Activated T-cell treated with anti-CD3 and anti-CD28 coated beads, Interleukin-2, amount 50 U/mL, for 1 hour (primary cell): ENCODE measurements at places on chromosomes 7 and 10.

- DNase-seq = no peak
Observed at GRCh38 chr7:138842111-138842510, 44.1 kb upstream of the ATP6V0A4 start.

DNA sequence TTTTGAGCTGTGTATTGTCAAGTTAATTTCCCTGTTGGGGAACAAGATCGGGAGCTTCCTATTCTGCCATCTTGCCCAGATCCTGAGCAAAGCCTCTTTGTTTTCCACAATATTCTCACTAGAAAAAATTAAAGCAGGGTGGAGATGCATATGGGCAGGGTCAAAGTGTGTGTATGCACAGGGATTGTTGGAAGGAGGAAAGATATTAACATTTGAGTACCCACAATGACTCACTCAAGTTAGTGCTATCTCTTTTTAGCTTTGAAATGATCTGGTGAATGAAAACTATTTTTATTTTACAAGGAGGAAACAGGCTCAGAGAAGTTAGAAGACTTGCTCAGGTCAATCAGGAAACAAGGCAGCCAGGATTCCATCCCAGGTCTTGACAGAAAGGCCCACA lies 6.7 kb upstream of the BTBD16 start:
- no peak for DNase-seq

GRCh38 chr7:91608606-91609005 lies 271.9 kb downstream of the MTERF1 start:
- DNase-seq = no peak

GRCh38 chr10:70381471-70382421 lies 679 bp downstream of the LRRC20 start:
- no peak for DNase-seq

DNA sequence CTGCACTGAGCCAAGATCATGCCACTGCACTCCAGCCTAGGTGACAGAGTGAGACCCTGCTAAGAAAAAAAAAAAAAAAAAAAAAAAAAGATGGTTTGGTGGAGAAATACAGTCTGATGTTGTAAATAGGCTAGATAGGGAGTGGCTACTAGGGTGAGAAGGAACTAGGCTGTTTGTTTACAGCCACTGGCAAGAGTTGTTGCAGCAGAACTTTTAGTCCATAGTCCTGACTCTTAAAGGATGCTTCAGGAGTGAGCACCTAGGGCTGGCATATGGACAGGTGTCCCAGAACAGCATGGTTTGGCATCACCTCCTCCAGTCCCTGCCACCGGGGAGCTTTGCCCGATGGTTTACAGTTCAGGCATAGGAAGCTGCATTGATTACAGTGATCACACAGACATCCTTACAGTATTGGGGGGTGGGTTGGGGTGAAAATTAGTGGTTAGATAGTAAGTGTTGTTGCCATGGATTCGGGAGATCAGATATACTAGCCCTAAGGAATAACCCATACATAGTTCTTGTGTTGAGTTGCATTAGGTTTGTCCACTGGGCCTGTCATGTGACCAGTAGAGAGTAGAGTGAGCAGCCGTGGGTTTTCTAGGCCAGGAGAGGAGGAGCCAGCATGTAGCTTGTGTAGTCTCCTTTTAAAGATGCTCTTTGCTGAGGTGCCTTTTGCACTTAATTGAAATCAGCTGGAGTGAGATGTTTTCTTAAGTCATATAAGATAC lies 35.9 kb downstream of the ZRANB1 start:
- no peak for DNase-seq

- no peak for DNase-seq
Observed at GRCh38 chr7:103504505-103505135, 58.6 kb upstream of the SLC26A5 start.

DNA sequence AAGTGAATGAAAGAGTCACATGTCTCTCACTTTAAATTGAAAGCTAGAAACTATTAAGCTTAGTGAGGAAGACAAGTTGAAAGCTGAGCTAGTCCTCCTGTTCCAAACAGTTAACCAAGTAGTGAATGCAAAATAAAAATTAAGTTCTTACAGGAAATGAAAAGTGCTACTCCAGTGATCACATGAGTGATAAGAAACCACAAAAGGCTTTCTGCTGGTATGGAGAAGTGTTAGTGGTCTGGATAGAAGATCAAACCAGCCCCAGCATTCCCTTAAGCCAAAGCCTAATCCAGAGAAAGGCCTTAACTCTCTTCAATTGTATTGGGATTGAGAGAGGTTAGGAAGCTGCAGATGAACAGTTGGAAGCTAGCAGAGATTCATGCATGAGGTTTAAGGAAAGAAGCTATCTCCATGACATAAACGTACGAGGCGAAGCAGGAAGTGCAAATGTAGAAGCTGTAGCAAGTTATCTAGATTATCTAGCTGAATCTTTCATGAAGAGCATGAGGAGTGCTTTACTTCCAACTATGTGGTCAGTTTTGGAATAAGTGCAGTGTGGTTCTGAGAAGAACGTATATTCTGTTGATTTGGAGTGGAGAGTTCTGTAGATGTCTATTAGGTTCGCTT lies 261.6 kb downstream of the MDFIC start:
- no peak for DNase-seq

DNA sequence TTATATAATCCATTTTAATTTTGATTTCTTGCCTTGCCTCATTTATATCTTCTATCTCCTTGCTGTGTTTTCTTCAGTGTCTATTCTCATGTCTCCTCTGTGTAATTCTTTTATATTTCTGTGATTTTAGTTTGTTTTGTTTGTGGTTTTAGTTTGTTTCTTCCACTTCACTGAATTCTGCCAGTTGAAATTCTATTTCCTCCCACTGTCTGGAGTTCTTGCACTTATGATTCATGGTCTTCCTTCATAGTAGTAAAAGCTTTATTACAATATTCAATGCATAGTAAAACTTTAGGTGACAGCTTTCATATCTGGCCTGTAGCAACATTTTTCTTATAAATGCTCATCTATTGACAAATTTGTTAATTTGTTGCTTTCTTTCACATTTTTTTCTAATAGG lies 113.3 kb downstream of the MAGI2 start:
- no peak for DNase-seq

- DNase-seq = no peak
Observed at GRCh38 chr10:124306520-124306919, 112.2 kb downstream of the OAT start.

DNA sequence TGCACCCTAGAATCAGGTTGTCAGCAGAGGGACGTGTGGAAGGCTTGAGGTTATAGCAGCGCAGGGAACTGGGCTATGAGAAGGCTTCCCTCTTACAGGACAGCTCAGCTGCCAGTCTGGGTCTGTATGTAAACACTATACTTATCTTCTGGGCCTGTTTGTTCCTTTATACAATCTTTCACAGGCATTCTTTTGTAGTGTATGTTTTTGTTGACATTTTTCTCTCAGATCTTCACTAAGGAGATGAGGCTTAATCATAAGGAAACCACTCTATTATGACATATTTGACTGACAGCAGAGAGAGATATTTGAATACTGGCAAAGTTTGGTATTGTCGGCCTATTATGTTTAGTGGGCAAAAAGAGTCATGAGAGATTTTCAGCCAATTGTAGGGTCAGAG lies 929 bp downstream of the GBF1 start:
- DNase-seq = no peak

GRCh38 chr10:58158806-58159205 lies 108.9 kb downstream of the IPMK start:
- DNase-seq = no peak

DNA sequence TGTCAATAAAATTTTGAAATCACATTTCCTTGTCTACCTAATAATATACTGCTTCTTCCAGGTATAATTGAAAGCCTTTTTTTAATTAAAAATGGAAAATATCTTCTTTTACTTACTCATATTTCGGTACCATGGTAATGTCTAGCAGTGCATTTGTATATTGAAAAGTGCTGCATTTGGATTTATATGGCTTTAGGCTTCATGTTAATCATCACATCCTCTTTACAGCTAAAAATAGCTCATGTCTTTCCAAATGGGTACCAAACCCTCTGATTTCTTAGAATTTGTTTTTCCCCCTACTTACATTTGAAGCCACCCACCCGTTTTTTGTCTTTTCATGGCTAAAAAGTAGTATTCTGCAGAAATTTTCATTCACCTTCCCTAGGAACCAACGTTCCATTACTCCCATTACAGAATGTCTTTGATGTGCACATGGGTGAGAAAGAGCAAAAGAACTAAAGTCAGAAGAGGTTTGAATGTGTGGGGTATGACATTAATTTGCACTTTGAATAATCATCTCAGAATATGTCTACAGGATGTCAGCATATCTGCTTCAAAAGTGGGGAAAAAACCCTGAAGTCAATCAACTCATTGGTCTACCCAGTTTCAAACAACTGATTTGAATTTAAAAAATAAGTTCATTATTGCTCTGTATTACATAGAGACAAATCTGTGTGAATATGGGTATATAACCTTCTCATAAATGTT lies 935.9 kb downstream of the GATA3 start:
- DNase-seq = no peak

GRCh38 chr10:37667736-37668135 lies 189.7 kb downstream of the ZNF248 start:
- no peak for DNase-seq

DNA sequence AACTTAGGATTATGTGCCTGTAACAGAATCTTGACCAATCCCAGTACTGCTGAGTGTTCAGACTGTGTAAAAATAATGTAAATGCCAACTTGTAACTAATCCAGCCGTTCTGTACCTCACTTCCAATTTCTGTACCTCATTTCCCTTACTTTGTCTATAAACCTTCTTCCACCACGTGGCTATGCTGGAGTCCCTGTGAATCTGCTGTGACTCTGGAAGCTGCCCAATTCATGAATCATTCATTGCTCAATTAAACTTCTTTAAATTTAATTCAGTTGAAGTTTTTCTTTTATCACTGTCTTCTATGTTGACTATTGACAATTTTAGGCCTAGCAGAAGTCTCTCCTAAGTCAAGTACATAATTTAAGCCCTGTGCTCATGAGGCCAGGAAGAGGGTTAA lies 215.3 kb upstream of the RHOBTB1 start:
- DNase-seq = no peak

- DNase-seq = no peak
Observed at GRCh38 chr10:84587789-84588188, 259.4 kb downstream of the CCSER2 start.

GRCh38 chr7:50766106-50766848 lies 16.4 kb downstream of the GRB10 start:
- no peak for DNase-seq

DNA sequence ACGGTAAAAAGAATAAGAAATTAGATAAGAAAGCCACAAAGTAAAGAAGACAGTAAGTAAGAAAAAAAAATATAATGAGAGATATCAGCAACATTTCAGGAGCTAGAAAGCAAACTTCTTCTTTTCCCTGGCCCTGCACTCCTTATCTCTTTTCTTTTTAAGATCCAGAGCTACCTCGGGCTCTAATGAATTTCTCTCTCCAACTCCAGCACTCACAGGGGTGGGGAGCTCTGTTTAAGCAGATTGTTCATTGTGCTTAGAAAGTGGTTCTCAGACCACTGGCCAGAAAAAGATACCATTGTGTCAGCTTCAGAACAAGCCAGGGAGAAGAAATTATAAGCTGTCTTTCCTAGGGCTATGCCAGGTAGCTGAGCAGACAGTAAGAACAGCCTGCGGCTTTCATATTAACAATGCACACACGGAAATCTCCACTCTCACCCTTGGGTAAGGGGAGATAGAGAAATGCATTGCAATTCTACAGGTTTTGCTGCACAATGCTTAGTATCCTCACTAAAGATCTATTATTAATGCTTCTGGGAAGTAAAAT lies 19.3 kb downstream of the OR2F1 start:
- no peak for DNase-seq

GRCh38 chr7:17083392-17084165 lies 201.8 kb upstream of the AGR3 start:
- DNase-seq = no peak

DNA sequence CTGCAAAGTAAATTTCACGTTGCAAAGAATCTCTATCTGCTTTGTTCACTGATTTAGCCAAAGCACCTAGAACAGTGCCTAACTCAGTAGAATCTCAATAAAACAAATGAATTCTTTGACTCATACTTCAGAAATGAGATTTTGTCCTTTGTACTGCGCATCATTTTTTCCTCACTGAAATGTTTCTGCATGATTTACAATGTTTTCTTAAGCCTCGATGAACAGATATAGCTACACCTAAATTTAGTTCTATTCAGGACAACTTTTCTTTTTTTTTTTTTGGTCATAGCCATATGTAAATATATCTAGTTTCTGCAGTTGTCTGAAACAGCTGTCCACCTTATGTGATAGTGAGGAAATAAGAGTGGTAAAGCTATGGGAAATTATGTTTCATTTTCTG lies 15.3 kb downstream of the GNAT3 start:
- DNase-seq = no peak

GRCh38 chr10:45423976-45424499 lies 50.0 kb downstream of the ALOX5 start:
- DNase-seq = no peak

DNA sequence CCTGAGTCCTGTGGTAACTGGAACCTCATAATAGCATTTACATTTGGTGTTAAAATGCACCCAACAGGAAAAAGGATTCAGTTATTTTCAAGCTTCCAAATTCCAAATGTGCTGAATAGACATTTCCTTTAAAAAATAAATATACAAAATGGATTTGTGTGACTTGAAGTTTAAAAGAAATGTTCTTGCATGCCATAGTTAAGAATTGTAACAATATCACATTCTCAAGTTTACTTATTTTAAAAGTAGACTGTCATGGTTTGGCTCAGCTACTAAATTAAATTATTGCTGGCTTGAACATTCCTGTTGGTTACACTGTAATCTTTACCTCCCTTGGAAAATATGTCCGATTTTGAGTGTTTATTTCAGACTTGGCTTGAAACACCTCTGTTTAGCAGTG lies 31.5 kb downstream of the BICC1 start:
- DNase-seq = no peak

DNA sequence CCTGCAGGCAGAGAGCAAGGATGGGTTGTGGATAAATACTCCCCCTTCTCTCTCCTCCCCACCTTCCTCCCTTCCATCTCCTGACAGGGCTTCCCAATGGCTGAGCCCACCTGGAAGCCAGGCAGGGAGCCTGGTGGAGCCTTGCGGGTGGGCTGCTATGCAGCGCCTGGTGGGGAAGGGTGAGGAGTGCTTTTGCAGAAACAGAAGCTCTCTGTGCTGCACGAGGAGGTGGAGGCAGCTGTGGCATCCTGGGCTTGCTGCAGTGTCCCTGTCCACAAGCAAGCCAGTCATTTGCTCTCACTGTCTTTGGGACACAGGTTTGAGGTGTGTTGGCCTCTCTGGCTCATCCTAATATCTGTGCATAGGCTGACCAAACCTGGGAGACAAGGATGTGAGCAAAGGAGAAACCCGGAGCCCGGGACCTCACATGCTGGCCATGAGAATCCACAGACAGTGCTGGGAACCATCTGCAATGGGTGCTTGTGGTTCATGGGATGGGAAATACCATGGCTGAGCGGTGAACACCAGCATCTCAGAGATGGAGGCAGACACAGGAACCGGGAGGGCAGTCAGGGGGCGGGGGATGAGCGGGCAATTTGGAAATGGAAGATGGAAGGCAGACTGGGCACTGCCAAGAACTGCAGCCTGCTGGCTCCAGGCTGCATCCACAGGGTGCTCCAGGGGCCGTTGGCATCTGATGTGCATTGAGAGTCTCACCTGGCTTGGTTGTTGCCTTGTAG lies 364.2 kb downstream of the GLRX3 start:
- no peak for DNase-seq

GRCh38 chr7:79091011-79091410 lies 362.5 kb downstream of the MAGI2 start:
- DNase-seq = no peak

GRCh38 chr7:158537516-158537882 lies 50.1 kb downstream of the PTPRN2 start:
- no peak for DNase-seq

GRCh38 chr10:93065675-93066543 lies 5.3 kb downstream of the CYP26C1 start:
- DNase-seq = no peak
